ENCODE measurements at places on chromosomes 6 and 20.

DNA sequence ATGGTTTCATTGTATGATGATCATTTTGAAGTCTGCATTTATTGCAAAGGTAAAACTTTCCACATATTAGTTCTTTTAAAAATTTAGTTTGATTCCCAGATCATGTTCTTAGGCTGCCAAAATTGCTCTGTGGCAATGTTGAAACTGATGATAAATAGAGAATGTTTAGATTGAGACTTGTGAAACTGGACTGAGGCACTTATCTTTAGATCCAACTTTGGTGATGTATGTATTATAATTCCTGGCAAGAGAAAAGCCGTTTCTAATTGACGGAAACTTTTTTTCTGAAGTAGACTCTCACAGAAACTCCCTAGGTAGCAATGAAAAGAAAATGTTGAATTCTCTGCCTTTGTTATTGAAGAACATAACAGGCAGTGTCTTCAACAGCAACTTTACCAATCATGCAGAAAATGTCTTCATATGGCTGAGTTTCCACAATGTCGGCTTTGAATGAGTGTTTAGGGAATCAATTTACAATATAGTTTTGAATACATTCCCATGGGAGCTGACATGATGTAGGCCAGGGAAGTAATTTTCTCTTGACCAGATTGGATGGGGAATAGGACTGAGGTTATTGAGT lies 456.2 kb downstream of the CD109 start:
- DNase-seq: no peak

GRCh38 chr6:31734821-31735406 lies 1.4 kb downstream of the CLIC1 start:
- DNase-seq: peak; percentile 80

- no peak for DNase-seq
These were observed 168.6 kb downstream of the NFATC2 start for GRCh38 chr20:51373713-51374455.

DNA sequence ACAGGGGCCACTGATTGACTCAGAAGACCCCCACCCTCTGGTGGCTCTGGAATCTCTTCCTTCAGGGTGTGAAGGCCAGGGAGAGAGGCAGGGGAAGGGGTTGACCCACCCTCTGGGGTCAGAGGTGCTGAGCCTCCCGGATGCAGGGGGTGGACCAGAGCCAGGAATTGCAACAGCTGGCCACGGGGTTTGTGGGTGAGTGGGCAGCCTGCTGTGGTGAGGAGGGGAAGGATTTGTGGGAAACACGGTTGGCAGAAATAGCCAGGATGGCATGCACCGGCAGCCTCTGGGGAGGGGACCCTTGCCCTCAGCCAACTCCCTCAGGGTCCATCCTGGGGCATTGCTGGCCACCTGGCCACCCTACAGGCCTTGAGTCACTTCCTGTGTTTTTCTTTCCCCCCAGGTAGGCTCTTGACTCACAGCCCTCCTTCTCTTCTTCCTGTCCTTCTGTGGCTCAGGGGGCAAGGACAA lies 92.8 kb downstream of the MRPL14 start:
- no peak for DNase-seq

DNA sequence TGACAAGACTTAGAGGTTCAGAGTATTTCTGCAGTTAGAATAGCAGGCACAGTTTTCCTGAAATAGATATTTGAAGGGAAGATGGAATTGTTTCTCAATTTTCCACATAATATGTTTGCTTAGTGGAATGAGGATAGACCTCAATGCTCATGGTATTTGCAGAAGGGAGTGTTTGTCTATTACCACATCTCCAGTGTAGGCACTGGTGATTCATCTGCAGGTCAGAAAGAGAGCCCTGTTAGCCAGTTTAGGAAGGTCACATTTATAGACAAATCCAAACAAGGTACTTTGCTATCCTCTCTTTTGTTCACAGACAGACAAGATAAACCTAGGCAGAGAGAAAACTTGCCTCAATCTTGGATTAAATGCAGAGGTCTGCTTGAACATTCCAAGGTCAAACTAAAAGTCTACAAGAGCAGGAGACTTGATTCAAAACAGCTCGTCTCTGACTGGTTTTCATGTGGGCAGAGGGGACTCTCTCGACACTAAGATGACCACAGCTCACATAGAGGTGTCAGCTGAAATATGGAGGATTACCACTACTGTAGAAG lies 22.8 kb downstream of the ISM1 start:
- no peak for DNase-seq

GRCh38 chr6:24951811-24952299 lies 16.1 kb upstream of the RIPOR2 start:
- peak; percentile 71 for DNase-seq

DNA sequence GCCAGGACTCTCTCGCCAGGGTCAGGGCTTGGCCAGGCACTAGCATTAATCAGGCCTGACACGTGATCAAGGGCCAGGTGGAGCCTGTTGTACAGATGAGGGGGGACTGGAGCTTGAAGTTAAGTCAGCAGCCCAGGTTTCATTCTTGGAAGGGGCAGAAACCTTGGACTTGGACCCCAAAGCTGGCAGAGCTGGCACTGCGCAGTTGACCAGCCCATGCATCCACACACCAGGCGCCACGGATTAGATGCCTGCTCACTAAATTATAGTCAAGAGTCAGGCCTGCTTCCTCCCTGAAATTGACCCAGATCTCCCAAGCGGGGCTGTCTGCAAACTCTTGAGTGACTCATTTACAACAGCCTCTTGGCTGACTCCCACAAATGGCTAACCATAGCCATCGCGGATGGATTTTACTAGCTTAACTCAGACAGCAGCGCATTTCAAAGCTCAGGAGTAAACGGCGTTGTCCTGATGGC lies 4.1 kb upstream of the TAF4 start:
- DNase-seq: no peak

- no peak for DNase-seq
These were observed 86.1 kb upstream of the SIRPA start for GRCh38 chr20:1809131-1809572.

- DNase-seq: no peak
These were observed 22.5 kb upstream of the IRAK1BP1 start for GRCh38 chr6:78844899-78845298.

- DNase-seq: no peak
These were observed 29.3 kb upstream of the ZBTB24 start for GRCh38 chr6:109512271-109512817.

DNA sequence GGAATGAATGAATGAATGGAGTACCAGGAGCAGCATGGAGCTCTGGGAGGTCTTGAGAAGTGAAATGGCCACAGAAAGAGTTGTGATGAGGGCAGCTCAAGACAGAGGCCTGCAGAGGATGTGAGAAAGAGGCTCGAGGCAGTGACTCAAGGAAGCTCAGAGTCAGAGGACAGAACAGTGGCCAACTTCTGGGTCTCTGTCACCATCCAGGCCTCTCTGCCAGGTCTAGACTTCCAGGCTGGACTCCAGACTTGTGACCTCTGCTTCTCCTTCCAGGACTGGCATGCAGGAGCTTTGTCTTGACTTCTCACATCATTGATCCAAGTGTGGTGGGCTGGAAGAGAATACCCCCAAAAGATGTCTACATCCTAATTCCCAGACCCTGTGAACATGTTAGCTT lies 119.8 kb downstream of the TOX2 start:
- no peak for DNase-seq

DNA sequence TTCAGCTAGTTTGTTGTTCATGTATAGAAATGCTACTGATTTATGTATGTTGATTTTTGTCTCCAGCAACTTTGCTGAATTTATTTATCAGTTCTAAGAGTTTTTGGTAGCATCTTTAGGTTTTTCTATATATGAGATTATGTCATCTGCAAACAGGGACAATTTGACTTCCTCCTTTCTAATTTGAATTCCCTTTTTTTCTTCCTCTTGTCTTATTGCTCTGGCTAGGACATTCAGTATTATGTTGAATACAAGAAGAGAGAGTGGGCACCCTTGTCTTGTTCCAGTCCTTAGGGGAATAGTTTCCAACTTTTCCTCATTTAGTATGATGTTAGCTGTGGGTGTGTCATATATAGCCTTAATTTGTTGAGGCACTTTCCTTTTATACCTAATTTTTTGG lies 58.2 kb downstream of the CDH26 start:
- DNase-seq: no peak

DNA sequence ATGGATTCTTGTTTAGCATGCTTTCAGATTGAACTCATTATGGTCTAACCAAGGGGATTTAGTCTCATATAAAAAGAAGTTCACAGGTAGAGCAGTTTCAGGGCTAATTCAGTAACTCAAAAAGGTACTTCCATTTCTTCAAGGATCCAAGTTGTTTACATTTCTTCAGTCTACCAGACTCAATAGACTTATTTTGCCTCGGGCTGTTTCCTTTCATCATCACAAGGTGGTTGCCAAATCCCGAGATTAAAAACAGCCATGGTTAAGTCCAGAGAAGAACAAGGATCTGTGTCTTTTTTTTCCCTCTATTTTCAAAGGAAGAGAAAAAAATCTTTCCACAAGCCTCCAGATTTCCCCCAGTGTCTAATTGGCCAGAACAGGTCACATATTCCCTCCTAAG lies 69.8 kb upstream of the SNX9 start:
- no peak for DNase-seq

- no peak for DNase-seq
These were observed 85.2 kb upstream of the ANKEF1 start for GRCh38 chr20:9949563-9949962.
